Fibroblast of pulmonary artery (primary cell): ENCODE measurements at places on chromosomes 5 and 9.
A peak's percentile ranks its signal among the peaks of the same experiment; 100 is the strongest.

DNA sequence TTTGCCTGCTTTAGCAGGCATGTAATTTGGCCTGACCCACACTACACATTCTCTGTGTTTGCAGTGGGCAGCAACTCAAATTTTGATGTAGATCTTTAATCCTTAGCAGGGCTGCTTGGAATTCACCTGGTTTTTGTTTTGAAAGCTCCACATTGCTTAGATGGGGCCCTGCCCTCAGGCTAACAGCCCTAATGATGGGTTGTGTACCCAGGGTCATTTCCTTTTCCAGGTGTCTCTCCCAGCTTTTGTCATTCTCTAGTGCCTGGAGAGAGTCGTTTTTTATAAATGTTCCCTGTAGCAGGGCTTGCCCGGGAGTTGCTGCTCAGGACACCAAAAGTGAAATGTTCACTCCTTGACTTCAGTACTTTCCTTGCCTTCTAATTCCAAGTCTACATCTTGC is 126.3 kb downstream of the TRIO start:
- DNase-seq = no peak

DNA sequence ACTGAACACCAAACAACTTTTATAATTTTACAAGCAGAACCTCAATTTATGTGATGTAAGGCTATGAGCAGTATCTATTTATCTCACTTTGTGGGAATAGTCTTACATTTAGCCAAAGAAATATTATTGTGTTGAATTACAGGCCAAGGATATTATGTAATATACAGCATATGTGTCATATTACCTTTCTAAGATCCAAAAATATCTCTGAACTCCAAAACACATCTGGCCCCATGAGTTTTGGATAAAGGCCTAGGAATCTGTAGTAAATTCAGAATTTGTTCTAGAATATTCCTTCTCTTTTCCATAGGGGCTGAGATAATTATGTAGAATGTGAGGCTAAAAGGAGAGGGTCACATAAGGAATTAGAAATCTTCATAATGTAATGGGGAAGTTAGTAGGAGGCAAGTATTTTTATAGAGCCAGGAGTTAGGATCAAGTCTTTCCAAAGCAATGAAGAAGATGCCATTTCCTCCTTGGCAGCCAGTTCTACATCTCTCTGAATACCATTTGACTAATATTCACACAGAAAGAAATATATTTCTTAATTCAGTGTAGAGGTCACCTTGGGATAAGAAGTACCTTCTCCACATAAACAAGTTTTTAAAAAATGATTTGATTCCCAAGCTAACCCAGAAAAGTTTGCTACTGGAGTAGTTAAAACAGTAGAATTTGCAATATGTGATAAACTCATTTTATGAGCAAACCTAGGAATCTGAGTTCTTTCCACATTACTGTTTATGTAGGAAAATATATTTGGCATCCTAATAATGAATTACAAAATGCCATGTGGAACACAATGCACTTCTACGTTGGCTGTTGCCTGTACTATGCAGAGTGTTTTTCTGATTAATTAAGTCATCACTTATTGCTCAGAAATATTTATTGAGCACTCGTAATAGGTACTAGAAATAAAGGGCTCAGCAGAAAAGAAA is 20.3 kb upstream of the GRAMD2B start:
- DNase-seq = peak; percentile 47

DNA sequence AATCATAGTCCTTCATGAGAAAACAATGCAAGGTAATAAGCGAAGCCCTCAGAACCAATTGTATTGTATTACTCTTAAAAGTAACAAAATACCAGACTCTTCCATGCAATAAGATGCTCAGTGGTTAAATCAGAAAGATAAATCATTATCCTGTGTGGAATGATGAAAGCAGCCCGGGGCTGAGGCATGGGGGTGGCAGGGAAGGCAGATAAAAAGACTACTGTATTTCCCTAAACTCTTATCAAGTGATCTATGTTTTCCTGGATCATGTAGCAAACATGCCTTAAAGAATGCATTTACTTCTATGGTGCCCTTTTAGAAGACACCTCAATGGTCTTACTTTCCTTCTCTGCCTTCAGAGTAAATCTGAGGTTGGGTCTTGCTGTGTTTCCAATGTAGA is 105.6 kb upstream of the DAPK1 start:
- DNase-seq = no peak

- no peak for DNase-seq
These were observed 106.3 kb upstream of the NR3C1 start for GRCh38 chr5:143509758-143510221.

DNA sequence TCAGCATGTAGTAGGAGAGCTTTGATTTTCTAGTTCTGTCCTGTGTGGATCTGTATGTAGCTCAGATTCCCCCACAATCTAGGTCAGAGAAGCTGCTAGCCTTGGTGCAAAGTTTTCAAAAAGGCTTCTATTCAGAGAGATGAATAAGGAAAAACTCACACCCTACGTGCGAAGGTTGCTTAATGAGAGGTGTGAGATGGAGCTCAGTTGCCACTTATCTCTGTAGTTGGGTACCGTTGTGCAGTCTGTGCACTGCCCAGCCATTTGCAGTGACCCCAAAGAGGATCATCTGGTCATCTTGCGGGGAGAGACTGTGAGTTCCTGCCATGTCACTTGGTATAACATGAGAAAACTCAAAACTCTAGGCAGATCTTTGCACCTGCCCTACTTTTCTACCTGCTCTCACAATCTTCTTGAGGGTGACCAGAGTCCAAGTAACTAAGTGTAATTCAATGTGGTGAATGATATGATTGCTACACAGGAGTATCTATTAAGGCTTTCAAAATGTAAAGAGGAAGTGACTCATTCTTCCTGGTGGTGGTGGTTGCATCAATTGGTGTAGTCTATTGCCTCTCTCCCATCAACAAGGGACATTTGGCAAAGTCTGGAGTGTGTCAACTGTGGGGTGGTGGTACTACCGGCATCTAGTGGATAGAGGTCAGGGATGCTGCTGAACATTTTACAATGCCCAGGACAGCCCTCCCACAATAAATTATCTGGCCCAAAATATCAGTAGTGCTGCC is 65.2 kb downstream of the TMC1 start:
- peak; percentile 97 for DNase-seq

GRCh38 chr9:77598524-77598923 is 49.6 kb downstream of the GNA14 start:
- peak; percentile 93 for DNase-seq

- no peak for DNase-seq
These were observed 56.1 kb downstream of the MTREX start for GRCh38 chr5:55363856-55364255.

- peak; percentile 96 for DNase-seq
These were observed 34.0 kb downstream of the PUM3 start for GRCh38 chr9:2809692-2810419.

DNA sequence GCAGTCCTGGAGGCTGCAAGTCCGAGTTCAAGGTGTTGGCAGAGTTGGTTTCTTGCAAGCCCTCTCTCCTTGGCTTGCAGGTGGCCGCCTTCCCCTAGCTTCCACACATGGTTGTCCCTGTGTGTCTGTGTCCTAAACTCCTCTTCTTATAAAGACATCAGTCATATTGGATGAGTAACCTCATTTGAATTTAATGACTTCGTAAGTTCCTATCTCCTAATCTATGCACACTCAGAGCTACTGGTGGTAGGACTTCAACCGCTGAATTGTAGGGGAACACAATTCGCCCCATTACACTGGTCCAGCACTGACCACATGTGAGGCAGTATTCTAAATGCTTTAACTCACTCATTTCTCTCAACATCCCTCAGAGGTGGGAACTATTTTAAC is 25.9 kb upstream of the ADAMTS2 start:
- no peak for DNase-seq

DNA sequence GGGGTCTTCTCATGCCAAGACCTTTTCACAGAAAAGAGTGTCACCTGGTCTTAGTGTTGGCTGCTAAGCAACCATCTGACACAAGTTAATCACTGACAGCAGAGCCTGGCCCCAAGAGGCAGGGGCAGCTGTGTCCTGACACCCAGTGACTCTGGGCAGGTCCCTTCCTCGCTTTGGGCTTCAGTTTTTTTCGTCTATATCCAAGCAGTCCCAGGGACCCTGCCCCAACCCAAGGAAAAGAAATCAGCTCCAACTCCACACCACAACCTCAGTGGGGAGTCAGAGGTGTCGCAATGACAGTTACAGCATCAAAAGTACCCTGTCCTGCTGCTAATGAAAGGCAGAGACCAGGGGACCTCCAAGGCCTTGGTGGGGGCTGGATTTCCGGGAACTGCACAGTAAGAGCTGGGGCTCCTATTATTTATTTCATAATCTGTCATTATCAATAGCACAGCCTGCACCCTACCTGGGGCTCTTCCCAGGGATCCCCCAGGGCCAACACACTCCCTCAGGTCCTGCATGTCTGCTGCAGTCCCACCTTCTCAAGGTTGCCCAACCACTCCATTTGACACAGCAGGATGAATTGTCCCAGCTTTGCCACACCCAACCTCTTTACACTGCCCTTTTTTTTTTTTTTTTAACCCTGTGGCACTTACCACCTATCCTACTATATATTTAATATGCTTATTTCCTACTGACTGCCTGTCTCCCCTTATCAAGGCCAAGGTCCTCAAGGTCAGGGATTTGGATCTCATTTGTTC is 9.4 kb downstream of the ANKS6 start:
- no peak for DNase-seq

DNA sequence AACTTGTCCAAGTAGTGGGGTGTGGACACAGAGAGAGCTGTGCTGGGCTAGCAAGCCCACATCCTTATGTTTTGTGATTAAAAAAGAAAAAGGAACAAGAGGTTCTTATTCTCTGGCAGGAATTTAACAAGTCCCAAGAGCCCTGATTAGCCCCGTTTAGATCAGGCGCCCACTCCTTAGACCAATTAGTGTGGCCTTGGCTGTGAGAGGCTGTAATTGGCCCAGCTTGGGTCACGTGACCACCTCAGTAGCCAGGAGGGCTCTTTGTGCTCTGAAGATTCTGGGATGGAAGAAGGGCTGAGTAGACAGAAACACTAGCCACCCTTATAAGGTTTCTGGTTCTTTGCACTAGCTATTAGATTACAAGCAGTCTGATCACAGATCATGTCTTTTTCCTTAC is 31.1 kb downstream of the GCNT4 start:
- no peak for DNase-seq

- DNase-seq = no peak
These were observed 64.7 kb upstream of the NFIL3 start for GRCh38 chr9:91488341-91488740.

- DNase-seq = peak; percentile 63
These were observed 26.6 kb downstream of the GRAMD2B start for GRCh38 chr5:126449751-126450271.

DNA sequence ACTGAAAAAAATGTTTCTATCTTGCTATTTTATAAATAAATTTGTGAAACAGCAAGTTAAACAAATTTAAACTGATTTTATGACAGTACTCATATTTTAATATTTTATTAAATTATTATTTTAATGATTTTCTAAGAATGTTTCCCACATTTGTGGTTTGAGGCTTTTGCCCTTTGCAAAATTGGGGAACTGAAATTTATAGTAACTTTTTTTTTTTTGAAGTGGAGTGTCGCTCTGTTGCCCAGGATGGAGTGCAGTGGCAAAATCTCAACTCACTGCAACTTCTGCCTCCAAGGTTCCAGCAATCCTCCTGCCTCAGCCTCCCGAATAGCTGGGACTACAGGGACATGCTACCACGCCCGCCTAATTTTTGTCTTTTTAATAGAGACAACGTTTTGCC is 7.2 kb upstream of the ADGRV1 start:
- DNase-seq = no peak

- DNase-seq = no peak
These were observed 155.4 kb downstream of the SEMA6A start for GRCh38 chr5:116419258-116419657.

- peak; percentile 54 for DNase-seq
These were observed 318.2 kb downstream of the SLCO4C1 start for GRCh38 chr5:101977729-101978345.

DNA sequence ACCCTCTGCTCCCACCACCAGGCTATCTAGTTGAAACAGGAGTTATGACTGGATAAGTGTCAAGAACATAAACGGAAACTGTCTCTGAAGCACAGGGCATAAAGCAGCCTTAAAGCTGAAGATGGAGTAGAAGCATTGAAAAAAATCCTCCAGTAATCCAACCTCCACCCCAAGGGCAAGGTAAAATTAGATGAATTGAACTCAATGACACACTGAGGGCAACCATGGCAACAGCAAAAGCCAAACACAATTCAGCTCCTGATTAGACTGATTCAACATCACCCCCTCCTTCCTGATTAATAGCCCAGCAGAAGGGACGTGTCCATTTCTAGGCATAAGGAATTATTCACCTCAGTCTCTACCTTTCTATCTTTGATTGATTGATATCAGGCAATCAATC is 183.2 kb upstream of the MAP3K1 start:
- no peak for DNase-seq

- DNase-seq = peak; percentile 64
These were observed 308.3 kb downstream of the ZSWIM6 start for GRCh38 chr5:61640179-61641021.

- DNase-seq = peak; percentile 27
These were observed 22.7 kb upstream of the MROH2B start for GRCh38 chr5:41093803-41094202.

GRCh38 chr5:93289942-93290341 is 291.1 kb downstream of the NR2F1-AS1 start:
- no peak for DNase-seq

- no peak for DNase-seq
These were observed 343.2 kb downstream of the TMEM232 start for GRCh38 chr5:110383231-110383630.

DNA sequence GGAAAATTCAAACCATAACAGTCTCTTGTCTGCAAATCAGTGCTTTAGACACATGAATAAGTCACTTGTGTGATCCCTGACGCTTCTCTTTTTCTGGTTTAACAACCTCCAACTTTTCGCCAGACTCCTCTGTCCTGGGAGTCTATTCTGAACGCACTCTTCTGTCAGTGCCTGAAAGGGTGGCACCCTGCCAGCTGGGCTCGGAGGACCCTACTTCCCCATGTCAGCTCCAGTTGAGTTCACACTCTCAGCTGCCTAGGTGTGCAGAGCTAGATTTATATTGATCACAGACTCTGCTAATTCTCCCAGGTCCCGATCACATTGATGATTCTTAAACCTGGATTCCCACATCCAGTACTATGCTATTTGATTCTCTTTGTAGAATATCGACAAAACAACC is 649.1 kb downstream of the BNC2 start:
- DNase-seq = no peak

GRCh38 chr5:74446725-74447241 is 193.7 kb downstream of the ENC1 start:
- DNase-seq = peak; percentile 92

GRCh38 chr5:126334760-126335159 is 88.4 kb upstream of the GRAMD2B start:
- no peak for DNase-seq

GRCh38 chr9:78831726-78832125 is 534.8 kb downstream of the PSAT1 start:
- DNase-seq = no peak

GRCh38 chr5:84453405-84453804 is 68.7 kb upstream of the EDIL3 start:
- no peak for DNase-seq

GRCh38 chr9:76323490-76323889 is 70.7 kb downstream of the RFK start:
- DNase-seq = no peak
